Stimulated activated naive CD4-positive, alpha-beta T cell treated with Interleukin-2 at 50 U/mL for 16 hours (primary cell): ENCODE measurements at places on chromosomes 3 and 15.

DNA sequence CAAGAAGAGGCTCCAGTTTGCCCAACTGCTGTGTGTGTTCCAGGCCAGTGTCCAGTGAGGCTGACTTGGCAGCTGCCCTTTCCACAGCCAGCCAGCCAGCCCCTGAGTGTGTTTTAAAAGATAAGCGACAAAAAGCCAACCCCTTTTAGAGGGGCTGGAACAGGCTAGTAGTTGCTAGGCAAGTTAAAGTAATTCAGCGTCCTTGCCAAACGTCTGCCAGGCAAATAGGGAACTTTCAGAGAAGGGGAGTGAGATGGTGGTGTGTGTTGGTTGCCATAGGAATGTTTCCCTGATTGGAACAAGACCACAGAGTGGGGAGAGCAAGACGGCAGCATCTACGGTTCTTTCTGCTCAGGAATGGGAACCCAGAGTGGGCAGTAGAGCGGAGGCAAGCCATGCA, 86.3 kb downstream of the TMEM108 start:
- DNase-seq: no peak

- no peak for DNase-seq
These were observed 17.1 kb downstream of the CCDC13 start for GRCh38 chr3:42755681-42756578.

- DNase-seq: no peak
These were observed 50.9 kb upstream of the PRICKLE2 start for GRCh38 chr3:64276131-64276530.

- DNase-seq: no peak
These were observed 300.7 kb downstream of the TUSC7 start for GRCh38 chr3:117010318-117010717.

DNA sequence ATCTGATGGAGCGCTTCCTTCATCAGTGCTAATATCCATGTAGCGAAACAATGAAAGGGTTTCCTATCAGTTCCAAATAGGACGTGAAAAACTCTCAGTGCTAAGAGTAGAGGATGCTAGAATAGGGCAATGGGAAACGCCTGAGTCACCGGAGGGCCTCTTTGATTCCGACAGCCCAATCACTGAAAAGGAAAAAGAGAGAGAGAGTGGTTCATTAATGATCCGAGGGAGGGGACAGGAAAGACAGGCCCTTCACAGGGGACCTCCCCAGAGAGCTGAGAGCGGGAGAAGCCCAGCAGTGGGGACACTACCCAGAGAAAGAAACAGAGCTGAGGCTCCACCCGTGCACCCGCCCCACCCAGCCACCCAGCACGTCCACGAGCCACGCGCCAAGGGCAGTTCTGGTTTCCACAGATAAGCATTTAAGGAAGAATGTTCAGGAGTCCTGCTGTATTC, 76.9 kb downstream of the RPN1 start:
- DNase-seq: no peak

GRCh38 chr3:113092746-113093145, 102.0 kb downstream of the GTPBP8 start:
- no peak for DNase-seq

DNA sequence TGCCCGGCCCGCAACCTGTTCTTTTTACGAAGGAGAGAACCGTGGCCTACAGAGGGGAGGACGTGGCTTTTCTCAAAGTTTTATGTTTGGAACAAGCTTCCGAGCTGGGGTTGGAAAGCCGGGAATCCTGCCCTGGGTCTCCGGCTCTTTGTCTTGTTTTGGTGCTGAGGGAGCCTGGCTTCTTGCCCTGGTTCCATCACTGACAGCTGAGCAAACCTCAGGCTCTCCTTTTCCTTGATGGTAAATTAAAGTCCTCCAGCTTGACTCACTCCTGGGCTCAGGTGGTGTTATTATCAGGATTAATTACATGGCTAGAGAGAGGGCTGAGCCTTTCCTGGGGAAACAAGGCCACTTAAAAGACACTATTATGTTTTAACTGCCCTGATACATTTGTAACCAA, 289.5 kb upstream of the RGMA start:
- no peak for DNase-seq

- no peak for DNase-seq
These were observed 418.5 kb downstream of the SHQ1 start for GRCh38 chr3:72429589-72430353.

DNA sequence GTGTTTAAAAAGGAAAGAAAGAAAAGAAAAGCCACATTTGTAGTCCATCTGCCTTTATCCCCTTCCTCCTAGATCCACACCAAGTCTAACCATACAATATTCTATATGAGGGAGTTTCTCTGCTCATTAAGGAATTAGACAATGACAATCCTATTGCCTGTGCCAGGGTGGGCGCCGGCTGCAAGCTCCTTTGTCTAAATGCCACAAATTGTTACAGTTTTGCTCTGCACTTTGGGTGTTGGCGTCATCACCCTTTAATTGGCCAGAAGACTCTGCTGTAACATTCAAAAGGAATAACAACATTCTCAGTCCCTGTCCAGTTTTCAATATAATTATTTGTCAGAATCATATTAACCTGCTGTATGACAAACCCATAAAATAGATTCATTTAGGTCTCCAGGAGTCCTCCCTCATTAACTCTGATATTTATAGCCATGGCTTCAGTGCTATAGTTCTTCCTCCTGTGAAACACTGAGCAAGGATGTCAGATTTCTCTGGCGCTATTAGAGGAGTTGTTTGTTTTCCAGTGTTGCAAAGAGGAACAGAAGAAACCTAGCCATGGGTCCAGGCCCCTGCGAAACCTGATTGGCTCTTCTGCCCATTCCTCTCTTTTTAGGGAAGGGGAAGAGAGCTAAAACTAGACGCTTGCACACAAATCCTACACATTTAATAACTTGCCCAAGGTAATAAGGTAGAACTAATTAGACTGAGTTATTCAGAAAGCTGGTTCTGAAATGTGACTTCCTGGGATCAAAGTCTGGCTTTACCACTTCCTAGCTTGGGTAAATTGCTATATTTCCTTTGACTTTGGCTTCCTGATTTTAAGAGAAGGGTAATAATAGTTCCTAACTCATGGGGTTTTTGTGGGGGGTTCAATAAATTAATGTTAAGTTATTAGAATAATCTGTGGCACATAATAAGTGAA, 112.4 kb downstream of the CD47 start:
- no peak for DNase-seq

GRCh38 chr15:74589826-74590225, 25.8 kb upstream of the CLK3 start:
- DNase-seq: no peak

DNA sequence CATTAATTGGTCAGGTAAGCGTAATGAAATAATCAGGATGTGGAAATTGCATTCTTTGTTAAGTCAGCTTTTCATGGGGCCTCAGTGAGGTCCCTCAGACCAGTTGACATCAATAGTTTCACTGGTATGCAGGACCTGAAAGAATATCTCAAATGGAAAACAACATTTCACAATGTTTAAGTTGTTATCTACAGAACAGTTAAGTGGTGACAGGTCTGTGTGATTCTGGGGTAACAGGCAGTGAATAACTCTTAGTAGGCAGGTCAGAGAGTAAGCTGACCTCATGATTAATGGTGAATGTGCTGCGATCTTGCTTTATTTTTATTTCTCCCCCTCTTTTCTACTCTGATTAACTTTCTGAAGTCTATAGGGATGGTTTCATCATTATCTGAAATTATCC, 28.9 kb upstream of the ACP3 start:
- no peak for DNase-seq

DNA sequence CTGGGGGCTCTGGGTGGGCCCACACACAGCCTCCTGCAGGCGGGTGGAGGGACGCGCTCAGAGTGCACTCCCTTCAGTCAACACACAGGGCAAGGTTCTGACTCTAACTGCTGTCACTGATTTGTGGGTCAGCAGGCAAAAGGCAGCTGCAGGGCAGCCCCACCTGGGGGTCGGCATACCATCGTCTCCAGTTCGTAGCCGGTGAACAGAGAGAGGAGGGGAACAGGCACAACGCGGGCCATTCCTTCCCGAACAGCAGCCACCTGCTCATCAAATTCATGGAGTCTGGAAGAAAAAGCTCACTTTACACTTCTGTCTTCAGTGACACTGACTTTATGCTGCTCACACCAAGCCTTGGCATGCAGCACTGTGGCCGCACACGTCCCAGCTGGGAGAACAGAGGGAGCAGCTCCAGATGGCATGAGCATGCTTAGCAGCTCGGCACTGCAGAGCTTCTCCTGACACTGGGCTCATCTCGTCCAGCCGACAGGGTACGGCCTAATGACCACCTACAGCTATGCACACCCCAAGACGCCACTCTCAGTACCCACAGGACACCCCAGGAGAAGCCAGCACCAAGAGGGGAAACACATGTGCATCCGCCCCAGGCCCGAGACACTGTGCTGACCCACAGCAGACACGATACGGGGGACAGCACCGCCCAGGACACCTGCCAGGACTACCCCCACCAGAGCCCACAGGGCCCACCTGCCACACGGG, 14.4 kb upstream of the OCA2 start:
- DNase-seq: no peak

- no peak for DNase-seq
These were observed 53.5 kb upstream of the ADAMTS9 start for GRCh38 chr3:64741341-64741740.

DNA sequence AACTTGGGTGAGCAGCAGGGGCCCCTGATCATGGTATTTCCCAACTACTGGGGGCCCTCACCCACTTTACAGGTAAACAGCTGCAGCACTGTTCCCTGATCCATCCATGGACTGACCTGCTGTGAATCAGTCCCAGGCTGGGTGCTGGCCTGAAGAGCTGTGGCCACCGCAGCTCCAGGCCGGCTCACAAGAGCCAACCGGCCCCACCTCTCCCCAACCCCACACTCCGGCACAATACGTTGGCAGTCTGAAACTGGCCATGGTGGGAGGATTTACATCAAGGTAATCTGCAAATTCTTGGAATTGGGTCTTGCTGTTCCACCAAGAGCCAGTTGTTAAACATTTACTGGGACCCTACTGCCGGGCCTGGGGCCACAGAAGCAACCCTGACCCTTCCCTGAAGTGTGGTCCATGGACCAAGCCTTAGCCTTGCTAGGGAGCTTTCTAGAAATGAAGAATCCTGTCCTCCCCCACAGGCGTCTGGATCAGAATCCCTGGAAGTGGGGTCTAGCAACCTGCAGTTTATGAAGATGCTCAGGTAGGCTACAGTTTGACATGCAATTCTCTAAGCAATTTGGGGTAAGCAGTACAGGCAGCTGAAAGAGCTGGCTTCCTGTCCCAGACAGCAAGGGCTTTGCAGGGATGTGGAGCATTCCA, 3.7 kb downstream of the SLC6A20 start:
- no peak for DNase-seq

DNA sequence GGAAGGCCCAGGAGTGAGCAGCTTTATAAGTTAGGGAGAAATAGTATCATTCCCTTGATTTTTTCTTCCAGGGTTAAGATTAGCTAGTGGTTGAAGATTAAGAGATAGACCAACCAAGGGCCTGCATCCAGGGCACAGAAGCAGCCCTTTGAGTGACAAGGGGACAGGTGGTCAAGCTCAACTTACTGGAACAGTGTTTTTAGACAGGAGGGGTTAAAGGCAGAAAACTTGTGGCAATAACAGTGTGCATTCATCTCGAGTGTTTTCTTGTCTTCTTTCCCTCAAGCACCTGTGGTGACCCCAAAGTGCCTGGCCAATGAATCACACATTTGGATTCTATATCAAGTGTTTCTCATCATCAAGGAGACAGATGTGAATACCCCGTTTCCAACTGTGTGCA, 267.5 kb downstream of the PDCD6IP start:
- no peak for DNase-seq

- no peak for DNase-seq
These were observed 27.2 kb downstream of the GSK3B start for GRCh38 chr3:120067083-120067482.

DNA sequence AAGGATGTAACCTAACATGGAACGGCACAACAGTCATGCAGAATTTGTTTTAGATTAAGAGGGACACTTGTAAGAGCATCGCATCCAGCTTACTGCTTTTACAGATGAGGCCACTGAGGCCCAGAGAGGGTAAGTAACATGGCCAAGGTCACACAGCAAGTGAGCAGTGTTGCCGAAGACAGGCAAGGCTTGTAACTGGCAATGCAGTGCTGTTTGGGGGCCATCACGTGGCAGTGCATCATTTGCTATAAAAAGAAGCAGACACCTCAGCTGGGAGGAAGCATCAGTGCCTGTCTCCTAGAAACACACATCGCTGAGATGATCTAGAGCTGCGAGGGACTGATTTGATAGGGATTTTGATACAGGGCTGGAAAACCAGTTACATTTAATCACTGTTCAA, 108.2 kb upstream of the PROK2 start:
- no peak for DNase-seq

DNA sequence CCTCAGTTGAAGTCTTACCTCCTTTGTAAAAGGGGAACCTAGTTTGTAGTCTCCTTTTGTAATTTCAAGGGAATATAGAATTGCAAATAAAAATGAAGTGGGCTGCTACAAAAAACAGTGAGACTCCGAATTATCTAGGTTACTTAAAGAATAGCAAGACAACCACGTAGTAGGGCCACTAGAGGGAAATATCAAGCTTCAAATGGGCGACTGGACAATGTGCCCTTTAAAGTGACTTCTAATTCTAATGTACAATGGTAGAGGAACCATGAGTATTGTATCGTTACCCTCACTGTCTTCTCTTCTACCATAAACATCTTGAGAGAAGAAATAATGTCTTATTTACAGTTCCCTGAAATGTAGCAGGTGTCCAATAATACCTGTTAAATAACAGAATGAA, 56.3 kb downstream of the TP63 start:
- DNase-seq: no peak

DNA sequence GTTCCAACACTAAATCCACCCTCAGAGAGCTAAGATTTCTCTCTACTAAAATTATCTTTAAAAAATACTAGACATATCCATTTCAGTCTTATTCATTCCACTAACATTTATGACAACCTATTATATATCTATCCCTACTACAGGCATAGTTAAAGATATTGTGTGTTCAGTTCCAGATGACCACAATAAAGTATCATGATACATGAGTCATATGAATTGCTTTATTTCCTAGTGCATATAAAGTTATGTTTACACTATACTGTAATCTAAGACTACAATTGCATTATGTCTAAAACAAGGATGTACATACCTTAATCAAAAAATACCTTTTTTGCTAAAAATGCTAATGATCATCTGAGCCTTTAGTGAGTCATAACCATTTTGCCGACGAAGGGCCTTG, 19.4 kb downstream of the SHOX2 start:
- DNase-seq: no peak

GRCh38 chr3:46383951-46384330, 13.2 kb downstream of the CCR5 start:
- DNase-seq: no peak

DNA sequence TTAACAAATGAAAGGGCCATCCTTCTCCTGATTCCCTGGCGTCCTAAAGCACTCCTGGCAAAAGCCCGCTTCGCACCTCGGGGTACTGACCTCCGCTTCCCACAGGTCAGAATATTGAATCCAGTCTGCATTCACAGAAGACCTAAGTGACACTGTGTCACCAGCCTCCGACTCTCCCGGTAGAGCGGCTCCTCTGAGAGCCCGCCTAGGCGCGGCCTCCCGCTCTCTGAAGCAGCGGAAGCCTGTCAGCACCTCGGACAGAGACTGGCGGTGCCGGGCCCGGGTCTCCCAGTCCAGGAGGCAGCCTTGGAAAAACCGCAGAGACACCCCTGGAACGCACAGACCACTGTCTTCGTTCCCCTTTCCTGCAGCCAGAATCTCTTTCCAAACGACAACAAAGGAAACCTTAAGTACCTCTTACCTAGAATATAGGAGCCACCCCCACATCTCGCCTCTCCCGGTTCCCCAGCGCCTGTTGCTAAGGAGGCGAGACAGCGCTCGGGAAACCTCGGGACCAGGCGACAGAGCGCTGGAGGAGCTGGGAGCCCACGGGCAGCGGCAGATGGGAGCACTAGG, 1.2 kb downstream of the GABRB3 start:
- no peak for DNase-seq

- no peak for DNase-seq
These were observed 8.4 kb downstream of the KBTBD8 start for GRCh38 chr3:67006460-67006859.
